Smooth muscle cell of bladder (primary cell): ENCODE measurements at places on chromosomes 4 and X. TPM values are rescaled to one million over a fixed set of nuclear protein-coding genes. Genes with fewer than 3 reads are reported as not detected.

GAB3 gene
- total RNA-seq, result 2.7 and 5.0 TPM in 2 replicates

USP26 gene
- not detected in 2 replicates for total RNA-seq

H2BW2 gene
- total RNA-seq, result not detected in 2 replicates

CTAG2 gene
- not detected in 2 replicates for total RNA-seq

PNPLA4 gene
- total RNA-seq, result 13.7 and 18.5 TPM in 2 replicates

ARHGAP36 gene
- total RNA-seq, result not detected in 2 replicates

LDB2 gene
- 36.5 and 44.7 TPM in 2 replicates for total RNA-seq

SMIM20 gene
- total RNA-seq, result 33.6 and 35.8 TPM in 2 replicates

TRPC3 gene
- total RNA-seq, result 2.0 and 2.3 TPM in 2 replicates

MAGEA2B gene
- not detected in 2 replicates for total RNA-seq

ZAR1 gene
- not detected in 2 replicates for total RNA-seq

GRID2 gene
- not detected in 2 replicates for total RNA-seq

CTAG1B gene
- total RNA-seq, result not detected in 2 replicates

PCDH7 gene
- 6.7 and 52.8 TPM in 2 replicates for total RNA-seq

NAA10 gene
- total RNA-seq, result 30.6 and 40.2 TPM in 2 replicates

EDA gene
- 0.14 and 0.18 TPM in 2 replicates for total RNA-seq

SLC38A5 gene
- total RNA-seq, result 23.3 and 40.4 TPM in 2 replicates

PAGE2B gene
- 0.28 TPM in 1 of 2 replicates, not detected in the other for total RNA-seq

CENPVL3 gene
- total RNA-seq, result not detected in 2 replicates

TIGD4 gene
- 0.14 and 0.18 TPM in 2 replicates for total RNA-seq

RHOH gene
- under 0.01 and 0.09 TPM in 2 replicates for total RNA-seq

ZNF518B gene
- total RNA-seq, result 24.5 and 29.0 TPM in 2 replicates

TRIM2 gene
- total RNA-seq, result 72.0 and 93.4 TPM in 2 replicates

SASH3 gene
- not detected in 2 replicates for total RNA-seq

DRP2 gene
- 0.57 and 0.74 TPM in 2 replicates for total RNA-seq

ARR3 gene
- total RNA-seq, result not detected in 2 replicates

CSAG2 gene
- total RNA-seq, result not detected in 2 replicates

GPC3 gene
- 1.9 and 2.6 TPM in 2 replicates for total RNA-seq

KCNE5 gene
- 0.43 and 0.74 TPM in 2 replicates for total RNA-seq

RS1 gene
- total RNA-seq, result not detected in 2 replicates

TCEANC gene
- 3.6 and 4.2 TPM in 2 replicates for total RNA-seq
